Nasal cavity respiratory epithelium epithelial cell of viscerocranial mucosa (primary cell): ENCODE measurements at places on chromosomes 7 and 10. TPM values are rescaled to one million over a fixed set of nuclear protein-coding genes. Genes with fewer than 3 reads are reported as not detected.

Gene OR2A12
- not detected in 2 replicates for total RNA-seq

Gene PARD3
- total RNA-seq, result 88.2 and 133 TPM in 2 replicates

Gene SEPTIN7
- 65.6 and 220 TPM in 2 replicates for total RNA-seq

Gene DNAAF5
- 8.9 and 36.7 TPM in 2 replicates for total RNA-seq

Gene TRRAP
- 12.0 and 36.1 TPM in 2 replicates for total RNA-seq

Gene SRI
- 66.3 and 131 TPM in 2 replicates for total RNA-seq

Gene CHAT
- total RNA-seq, result not detected in 2 replicates

Gene ZNF239
- total RNA-seq, result 2.7 and 4.2 TPM in 2 replicates

Gene COX15
- total RNA-seq, result 37.2 and 39.3 TPM in 2 replicates

Gene HOXA3
- total RNA-seq, result not detected in 2 replicates

Gene SNX10
- total RNA-seq, result 1.0 and 3.6 TPM in 2 replicates

Gene LSM8
- total RNA-seq, result 31.1 and 34.5 TPM in 2 replicates

Gene VENTX
- not detected in 2 replicates for total RNA-seq

Gene WIPF3
- total RNA-seq, result under 0.01 and 0.21 TPM in 2 replicates

Gene GTF2IRD1
- total RNA-seq, result 22.2 and 35.3 TPM in 2 replicates

Gene TMEM236
- total RNA-seq, result under 0.01 and 0.07 TPM in 2 replicates

Gene GPR146
- 0.68 and 1.2 TPM in 2 replicates for total RNA-seq

Gene TMEM176A
- not detected in 2 replicates for total RNA-seq

Gene PIP
- 9.5 TPM in 1 of 2 replicates, not detected in the other for total RNA-seq

Gene FAM24B
- total RNA-seq, result 4.1 and 6.2 TPM in 2 replicates

Gene KLLN
- 0.34 and 0.71 TPM in 2 replicates for total RNA-seq

Gene PSMC2
- total RNA-seq, result 209 and 227 TPM in 2 replicates
